ENCODE measurements at places on chromosomes 13 and 19. TPM values are rescaled to one million over a fixed set of nuclear protein-coding genes. Genes with fewer than 3 reads are reported as not detected.
A peak's percentile ranks its signal among the peaks of the same experiment; 100 is the strongest.

The MISP3 gene
- 19.4 TPM for total RNA-seq

The PRRG2 gene
- 0.67 TPM for total RNA-seq

The ZNF649 gene
- 26.3 TPM for total RNA-seq

The ACER1 gene
- total RNA-seq = not detected

The CACNA1A gene
- total RNA-seq = 6.8 TPM

The CFAP97D2 gene
- not detected for total RNA-seq

The SPRED3 gene
- 1.8 TPM for total RNA-seq

The C19orf33 gene
- total RNA-seq = 0.77 TPM

The RNU6-9 gene
- not detected for total RNA-seq

The GDF15 gene
- total RNA-seq = 10.0 TPM

The WDR88 gene
- not detected for total RNA-seq

GRCh38 chr13:23445794-23446193 is 12.3 kb upstream of the SACS start:
- no peak overlapping the region for H3K27ac ChIP-seq
- no peaks in the 10 kb centered on the region for H3K4me1 ChIP-seq
- H3K36me3 ChIP-seq = no peaks in the 10 kb centered on the region
- no peak overlapping the region for H3K4me3 ChIP-seq
- no peak for DNase-seq

- H3K4me3 ChIP-seq = no peak overlapping the region
- no peak for DNase-seq
- no peaks in the 10 kb centered on the region for H3K36me3 ChIP-seq
- H3K27ac ChIP-seq = no peak overlapping the region
- H3K27me3 ChIP-seq = no peaks in the 10 kb centered on the region
- peaks cover 4% of the 10 kb centered on the region for H3K4me1 ChIP-seq
Observed at GRCh38 chr13:26518451-26518959, 39.0 kb upstream of the WASF3 start.

GRCh38 chr19:12783291-12783848 is 7.9 kb upstream of the JUNB start:
- DNase-seq = no peak
- no peak overlapping the region for H3K27ac ChIP-seq
- H3K4me3 ChIP-seq = peak overlapping the region; percentile 39
- peaks cover 28% of the 10 kb centered on the region for H3K4me1 ChIP-seq
- no peaks in the 10 kb centered on the region for H3K36me3 ChIP-seq

GRCh38 chr13:94702181-94703041 is 9.9 kb downstream of the SOX21 start:
- no peak overlapping the region for H3K4me3 ChIP-seq
- no peak for DNase-seq
- no peak overlapping the region for H3K27ac ChIP-seq
- H3K4me1 ChIP-seq = no peaks in the 10 kb centered on the region

- no peak overlapping the region for H3K4me3 ChIP-seq
- H3K27me3 ChIP-seq = no peaks in the 10 kb centered on the region
- DNase-seq = no peak
- no peaks in the 10 kb centered on the region for H3K36me3 ChIP-seq
- no peaks in the 10 kb centered on the region for H3K4me1 ChIP-seq
- no peak overlapping the region for H3K27ac ChIP-seq
Observed at GRCh38 chr19:48353677-48354076, 10.1 kb downstream of the TMEM143 start.

GRCh38 chr19:12647490-12648071 is 19.0 kb downstream of the MAN2B1 start:
- DNase-seq = no peak
- no peaks in the 10 kb centered on the region for H3K4me1 ChIP-seq
- H3K27me3 ChIP-seq = no peaks in the 10 kb centered on the region
- H3K4me3 ChIP-seq = no peak overlapping the region

DNA sequence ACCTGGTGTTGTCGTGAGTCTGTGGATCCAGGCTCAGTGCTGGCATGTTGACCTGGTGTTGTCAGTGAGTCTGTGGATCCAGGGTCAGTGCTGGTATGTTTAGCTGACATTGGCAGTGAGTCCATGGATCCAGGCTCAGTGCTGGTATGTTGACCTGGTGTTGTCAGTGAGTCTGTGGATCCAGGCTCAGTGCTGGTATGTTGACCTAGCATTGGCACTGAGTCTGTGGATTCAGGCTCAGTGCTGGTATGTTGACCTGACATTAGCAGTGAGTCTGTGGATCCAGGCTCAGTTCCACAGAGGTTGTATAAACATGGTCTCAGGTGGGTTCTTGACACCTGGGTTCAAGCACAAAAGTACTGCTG is 16.8 kb upstream of the PDCD2L start:
- H3K4me3 ChIP-seq = no peak overlapping the region
- DNase-seq = no peak
- no peaks in the 10 kb centered on the region for H3K27me3 ChIP-seq
- H3K36me3 ChIP-seq = peaks cover 86% of the 10 kb centered on the region

DNA sequence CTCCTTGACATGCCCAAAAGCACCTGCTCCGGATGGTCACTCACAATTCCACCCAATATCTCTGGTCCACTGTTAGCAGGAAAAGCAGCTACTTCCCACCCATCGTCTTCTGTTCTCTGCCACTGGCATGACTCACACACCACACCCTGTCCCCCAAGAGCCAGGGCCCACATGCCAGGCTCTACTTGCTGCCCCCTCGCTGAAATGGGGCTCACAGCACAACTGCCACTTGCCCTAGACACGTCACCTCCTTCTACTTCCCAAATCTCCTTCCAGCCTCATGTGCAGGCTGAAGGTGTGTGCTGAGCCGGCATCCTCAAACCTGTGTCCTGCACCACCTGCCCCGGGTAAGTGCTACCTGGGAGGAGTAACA is 65.0 kb downstream of the TBC1D4 start:
- no peak for DNase-seq
- no peak overlapping the region for H3K4me3 ChIP-seq
- H3K27ac ChIP-seq = no peak overlapping the region

DNA sequence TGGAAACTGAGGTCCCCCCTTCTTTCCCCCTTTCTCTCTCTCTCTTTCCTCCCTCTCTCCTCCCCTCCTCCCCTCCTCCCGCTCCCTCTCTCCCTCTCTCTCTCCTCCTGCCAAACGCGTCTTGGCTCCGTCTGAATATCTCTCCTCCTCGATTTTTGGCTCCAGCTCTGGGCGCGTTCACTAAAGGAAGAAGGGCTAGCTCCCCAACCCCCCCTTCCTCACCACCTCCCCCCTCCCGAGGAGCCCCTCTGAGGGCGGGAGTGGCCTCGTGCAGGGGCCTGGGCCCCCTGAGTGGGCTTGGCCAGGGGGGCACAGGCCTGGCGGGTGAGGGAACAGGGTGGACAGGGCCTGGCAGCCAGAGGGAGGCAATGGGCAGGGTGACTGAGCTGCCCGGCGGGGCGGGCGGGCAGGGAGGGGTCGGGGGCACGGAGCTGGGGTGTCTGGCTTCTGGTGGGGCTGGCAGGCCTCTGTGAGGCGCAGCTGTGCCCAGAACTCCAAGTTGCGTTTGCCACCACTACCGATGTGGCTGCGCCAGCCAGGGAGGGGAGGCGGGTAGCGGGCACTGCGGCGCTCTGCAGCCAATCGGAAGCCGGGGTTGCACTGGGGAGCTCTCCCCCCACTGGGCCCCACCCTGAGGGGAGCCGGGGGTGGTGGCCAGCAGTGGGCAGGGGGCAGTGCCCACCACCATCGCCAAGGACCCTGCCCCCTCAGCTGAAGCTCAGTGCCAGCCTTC is 7.1 kb downstream of the NFIX start:
- H3K27ac ChIP-seq = no peak overlapping the region
- H3K27me3 ChIP-seq = peaks cover 100% of the 10 kb centered on the region
- no peak for DNase-seq
- H3K4me1 ChIP-seq = no peaks in the 10 kb centered on the region
- H3K4me3 ChIP-seq = no peak overlapping the region
- H3K36me3 ChIP-seq = no peaks in the 10 kb centered on the region

- H3K36me3 ChIP-seq = no peaks in the 10 kb centered on the region
- no peaks in the 10 kb centered on the region for H3K27me3 ChIP-seq
- H3K27ac ChIP-seq = peak overlapping the region; percentile 9
- H3K4me3 ChIP-seq = no peak overlapping the region
- no peak for DNase-seq
Observed at GRCh38 chr19:11067356-11068113, 21.7 kb upstream of the LDLR start.

DNA sequence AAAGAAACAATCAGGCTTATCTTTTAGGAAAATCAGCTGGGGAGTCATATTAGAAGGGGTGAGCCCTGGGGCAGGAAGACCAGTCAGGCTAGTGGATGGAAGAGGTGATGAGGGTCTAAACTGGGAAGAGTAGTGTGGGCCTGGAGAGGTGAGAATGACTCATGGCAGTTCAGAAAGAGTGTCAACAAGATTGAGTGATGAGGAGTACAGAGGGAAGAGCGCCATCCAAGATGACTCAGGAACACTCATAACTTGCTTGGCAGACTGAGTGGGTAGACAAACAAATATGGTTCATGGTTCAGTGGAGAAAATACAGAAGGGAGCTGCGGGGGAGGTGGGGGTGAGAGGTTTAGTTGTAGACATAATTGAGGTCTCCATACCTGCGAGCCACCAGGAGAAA is 17.3 kb upstream of the CLDN10 start:
- no peaks in the 10 kb centered on the region for H3K36me3 ChIP-seq
- no peak for DNase-seq
- H3K27ac ChIP-seq = no peak overlapping the region
- H3K4me3 ChIP-seq = no peak overlapping the region
- H3K4me1 ChIP-seq = no peaks in the 10 kb centered on the region

DNA sequence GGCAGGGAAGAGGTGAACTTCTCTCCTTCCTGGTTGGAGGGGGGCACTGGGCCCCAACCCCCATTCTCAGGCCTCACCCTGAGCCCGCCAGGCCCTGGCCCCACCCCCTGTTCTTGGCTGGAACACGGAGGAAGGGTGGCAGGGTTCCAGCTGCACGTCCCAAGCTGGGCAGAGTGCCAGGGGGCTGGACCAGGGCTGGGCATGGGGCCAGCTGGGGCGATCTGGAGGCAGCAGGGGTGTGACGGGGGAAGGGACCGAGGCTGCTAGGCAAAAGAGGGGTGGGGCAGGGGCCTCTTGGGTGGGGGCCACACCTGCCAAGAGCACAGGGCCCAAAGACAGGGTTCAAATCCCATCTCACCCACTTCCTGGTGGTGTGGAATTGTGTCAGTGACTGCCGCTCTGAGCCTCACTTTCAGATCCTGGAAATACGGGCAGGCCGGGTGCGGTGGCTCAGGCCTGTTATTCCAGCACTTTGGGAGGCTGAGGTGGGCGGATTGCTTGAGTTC is 2.2 kb downstream of the HIF3A start:
- H3K36me3 ChIP-seq = no peaks in the 10 kb centered on the region
- no peaks in the 10 kb centered on the region for H3K27me3 ChIP-seq
- H3K4me1 ChIP-seq = peaks cover 51% of the 10 kb centered on the region
- H3K4me3 ChIP-seq = peak overlapping the region; percentile 14
- peak; percentile 94 for DNase-seq
- peak overlapping the region; percentile 98 for H3K27ac ChIP-seq

- no peaks in the 10 kb centered on the region for H3K4me1 ChIP-seq
- DNase-seq = no peak
- H3K36me3 ChIP-seq = no peaks in the 10 kb centered on the region
- no peaks in the 10 kb centered on the region for H3K27me3 ChIP-seq
- no peak overlapping the region for H3K27ac ChIP-seq
Observed at GRCh38 chr13:78238911-78239310, 320.3 kb upstream of the EDNRB start.

DNA sequence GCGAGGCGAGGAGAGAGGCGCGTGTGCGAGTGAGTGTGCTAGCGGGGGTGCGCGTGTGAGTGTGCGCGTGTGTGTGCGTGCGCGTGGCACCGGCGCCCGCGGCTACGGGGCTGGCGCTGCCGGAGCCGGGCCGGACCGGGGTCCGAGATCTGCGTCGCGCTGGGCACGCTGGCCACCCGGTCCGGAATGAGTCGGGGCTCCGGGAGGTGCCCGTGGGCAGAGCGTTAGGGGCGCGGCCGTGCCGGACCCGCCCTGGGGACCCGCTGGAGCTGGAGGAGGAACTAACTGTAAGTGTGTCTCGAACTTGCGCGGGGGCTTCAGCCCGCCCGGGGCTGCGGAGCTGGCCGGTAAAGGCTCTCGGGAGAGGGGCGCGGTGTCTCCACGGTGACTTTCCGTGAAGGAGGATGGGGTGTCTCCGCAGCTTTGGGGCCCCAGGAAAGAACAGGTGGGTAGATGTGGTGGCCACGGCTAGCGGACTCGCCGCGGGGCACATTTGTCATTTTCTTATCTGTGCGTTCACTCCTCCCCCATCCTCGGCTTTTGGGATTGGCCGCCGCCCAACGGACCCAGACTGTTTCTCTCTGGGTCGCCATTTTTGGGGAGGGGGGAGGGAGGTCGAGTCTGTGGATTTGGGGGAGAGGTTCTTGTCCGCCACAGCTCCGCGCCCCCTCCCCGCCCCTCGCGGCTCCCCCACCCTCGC is 10.1 kb upstream of the SOX1 start:
- H3K36me3 ChIP-seq = no peaks in the 10 kb centered on the region
- no peak overlapping the region for H3K4me3 ChIP-seq
- H3K4me1 ChIP-seq = no peaks in the 10 kb centered on the region
- H3K27ac ChIP-seq = no peak overlapping the region

DNA sequence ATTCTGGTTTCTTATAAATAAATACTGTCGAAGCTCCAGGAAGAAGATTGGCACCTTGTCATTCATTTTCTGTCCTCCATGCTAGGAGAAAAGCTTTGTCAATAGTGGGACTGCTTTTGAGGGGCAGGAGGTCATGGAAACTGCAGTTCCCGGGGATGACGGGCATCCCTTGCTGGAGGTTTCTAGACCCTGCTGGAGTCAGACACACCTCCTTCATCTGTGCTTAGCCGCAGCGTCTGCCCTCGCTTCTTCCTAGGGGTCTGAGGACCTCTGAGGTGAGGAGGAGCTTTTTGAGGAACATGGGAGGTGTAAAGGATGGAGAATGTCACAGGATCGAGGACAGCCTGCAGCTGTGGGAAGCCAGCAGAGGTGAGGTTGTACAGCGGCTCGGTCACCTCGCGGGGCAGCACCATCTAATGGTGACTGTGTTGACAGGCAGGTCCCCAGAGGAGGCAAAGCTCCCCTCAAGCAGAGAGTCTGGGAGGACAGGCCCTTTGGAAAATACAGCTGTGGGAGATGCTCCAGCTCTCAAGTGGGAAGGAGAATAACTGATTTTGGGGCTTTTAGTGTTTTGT is 172.7 kb upstream of the RNF113B start:
- no peak for DNase-seq
- H3K4me3 ChIP-seq = no peak overlapping the region
- H3K36me3 ChIP-seq = no peaks in the 10 kb centered on the region
- H3K27me3 ChIP-seq = no peaks in the 10 kb centered on the region

GRCh38 chr19:37991841-37992248 is 84.8 kb downstream of the SIPA1L3 start:
- H3K4me1 ChIP-seq = no peaks in the 10 kb centered on the region
- H3K4me3 ChIP-seq = no peak overlapping the region
- no peak overlapping the region for H3K27ac ChIP-seq
- H3K36me3 ChIP-seq = no peaks in the 10 kb centered on the region
- DNase-seq = no peak
- H3K27me3 ChIP-seq = no peaks in the 10 kb centered on the region

GRCh38 chr19:57515255-57515654 is 11.9 kb upstream of the ZNF549 start:
- H3K4me3 ChIP-seq = no peak overlapping the region
- H3K27me3 ChIP-seq = no peaks in the 10 kb centered on the region
- no peaks in the 10 kb centered on the region for H3K4me1 ChIP-seq
- peaks cover 5% of the 10 kb centered on the region for H3K36me3 ChIP-seq

GRCh38 chr19:2547033-2547680 is 71.2 kb downstream of the GADD45B start:
- H3K36me3 ChIP-seq = no peaks in the 10 kb centered on the region
- H3K27ac ChIP-seq = peak overlapping the region; percentile 100
- DNase-seq = no peak

GRCh38 chr19:19406878-19407632 is 1.6 kb downstream of the GATAD2A start:
- peak overlapping the region; percentile 82 for H3K27ac ChIP-seq
- H3K36me3 ChIP-seq = no peaks in the 10 kb centered on the region
- H3K4me1 ChIP-seq = peaks cover 34% of the 10 kb centered on the region
- H3K4me3 ChIP-seq = peak overlapping the region; percentile 92
- no peaks in the 10 kb centered on the region for H3K27me3 ChIP-seq

Measured in cardiac muscle cell (in vitro differentiated cells and primary cell).